ENCODE measurements at places on chromosomes 13 and 19.

DNA sequence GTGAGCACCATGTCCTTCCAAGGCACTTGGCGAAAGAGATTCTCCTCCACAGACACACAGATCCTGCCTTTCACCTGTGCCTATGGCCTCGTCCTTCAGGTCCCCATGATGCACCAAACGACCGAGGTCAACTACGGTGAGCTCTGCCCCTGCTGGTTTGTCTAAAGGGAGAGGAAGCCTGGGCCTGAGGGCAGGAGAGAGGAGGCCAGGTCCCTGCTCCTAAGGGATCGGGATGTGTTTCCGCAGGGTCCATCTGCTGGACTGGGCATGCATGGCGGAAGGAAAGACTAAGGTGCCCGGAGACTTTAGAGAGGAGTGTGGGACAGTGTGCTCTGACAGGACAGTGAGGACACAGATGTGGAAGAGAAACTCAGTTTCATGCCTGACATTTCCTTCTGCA lies 7.6 kb downstream of the SERPINE3 start:
- DNase-seq: no peak

- DNase-seq: no peak
Observed at GRCh38 chr13:28468023-28468915, 26.7 kb downstream of the FLT1 start.

DNA sequence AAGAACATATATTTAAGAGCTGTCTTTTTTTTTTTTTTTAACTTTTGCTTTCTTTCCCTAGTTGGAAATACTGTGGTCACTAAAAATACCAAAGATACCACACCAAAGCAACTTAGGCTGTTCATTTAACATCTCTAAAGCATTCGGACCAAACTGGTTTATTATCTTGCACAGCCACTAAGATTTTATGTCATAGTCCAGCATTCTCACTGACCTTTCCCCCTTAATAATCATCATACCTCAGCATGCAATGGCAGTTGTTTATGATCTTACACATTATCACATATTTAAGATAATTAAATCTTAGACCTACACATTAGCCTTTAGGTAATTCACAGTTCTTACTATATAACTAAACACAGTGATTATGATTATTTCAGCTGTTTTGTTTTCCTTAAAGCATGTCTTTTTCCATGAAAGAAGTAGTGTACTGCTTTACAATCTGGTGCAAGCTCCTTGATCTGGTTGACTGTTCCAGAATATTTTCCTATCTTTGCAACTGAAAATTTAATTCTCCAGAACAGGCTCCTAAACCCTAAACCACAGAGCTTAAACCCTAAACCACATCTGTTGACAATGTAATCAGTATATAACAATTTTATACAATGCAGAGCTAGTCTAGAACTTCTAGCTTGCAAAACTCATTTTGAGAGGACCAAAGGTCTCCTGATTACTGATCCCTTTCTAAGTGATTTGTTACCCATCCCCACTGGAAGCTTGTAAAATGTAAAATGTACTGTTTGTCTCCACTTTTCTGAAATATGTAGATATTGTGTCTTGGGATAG lies 74.2 kb downstream of the CDK8 start:
- no peak for DNase-seq

- DNase-seq: no peak
Observed at GRCh38 chr13:50709058-50709457, 134.4 kb downstream of the DLEU7 start.

DNA sequence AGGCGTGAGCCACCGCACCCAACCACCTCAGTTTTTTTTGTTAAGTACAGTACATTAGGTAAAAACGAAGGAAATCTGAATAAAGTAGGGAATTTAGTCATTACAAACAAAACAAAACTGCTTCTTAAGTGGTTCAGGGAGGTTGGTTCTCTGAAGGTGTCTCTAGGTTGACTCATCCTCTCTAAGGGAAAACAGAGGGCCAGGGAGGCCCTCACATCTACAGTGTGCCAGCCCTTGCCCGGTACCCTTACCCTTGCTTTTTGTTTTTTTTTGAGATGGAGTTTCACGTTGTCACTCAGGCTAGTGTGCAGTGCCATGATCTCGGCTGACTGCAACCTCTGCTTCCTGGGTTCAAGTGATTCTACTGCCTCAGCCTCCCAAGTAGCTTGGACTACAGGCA lies 17.2 kb upstream of the JUND start:
- DNase-seq: no peak

DNA sequence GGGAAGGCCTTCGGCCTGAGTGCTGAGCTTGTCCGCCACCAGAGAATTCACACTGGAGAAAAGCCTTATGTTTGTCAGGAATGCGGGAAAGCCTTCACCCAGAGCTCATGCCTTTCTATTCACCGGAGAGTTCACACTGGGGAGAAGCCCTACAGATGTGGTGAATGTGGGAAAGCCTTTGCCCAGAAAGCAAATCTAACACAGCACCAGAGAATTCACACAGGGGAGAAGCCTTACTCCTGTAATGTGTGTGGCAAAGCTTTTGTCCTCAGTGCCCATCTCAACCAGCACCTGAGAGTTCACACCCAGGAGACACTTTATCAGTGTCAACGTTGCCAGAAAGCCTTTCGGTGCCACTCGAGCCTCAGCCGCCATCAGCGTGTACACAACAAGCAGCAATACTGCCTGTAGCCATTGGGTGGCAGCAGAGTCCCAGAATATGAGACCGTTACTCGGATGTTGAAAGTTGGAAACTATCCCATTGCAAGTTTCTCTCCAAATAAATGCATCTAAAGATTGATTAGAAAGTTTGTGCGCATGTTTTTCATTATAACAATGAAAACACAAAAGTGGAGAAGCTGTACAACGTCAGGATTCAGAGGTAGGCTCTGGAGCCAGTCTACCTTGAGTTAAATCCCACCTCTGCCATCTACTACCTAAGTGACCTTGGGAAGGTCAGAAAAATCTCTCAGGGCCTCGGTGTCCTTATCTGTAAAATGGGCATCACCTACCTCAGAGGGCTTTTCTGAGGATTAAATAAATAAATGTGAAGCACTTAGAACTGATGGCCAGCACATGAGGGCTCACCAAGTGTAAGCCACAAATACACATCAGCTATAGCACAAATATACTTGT lies 21.1 kb downstream of the ZNF473 start:
- DNase-seq: no peak

GRCh38 chr19:36051637-36052036 lies 2.4 kb downstream of the THAP8 start:
- DNase-seq: no peak

- no peak for DNase-seq
Observed at GRCh38 chr19:42271045-42271419, 2.0 kb downstream of the CIC start.

- DNase-seq: no peak
Observed at GRCh38 chr13:104595511-104595910, 1529.3 kb upstream of the SLC10A2 start.

- no peak for DNase-seq
Observed at GRCh38 chr13:112438515-112438914, 62.4 kb downstream of the SPACA7 start.

GRCh38 chr19:48719263-48720171 lies at the start of gene MAMSTR:
Gene MAMSTR (minus strand): TSS chr19:48719725. CDS start chr19:48719031, 694 bp downstream.
- no peak for DNase-seq

DNA sequence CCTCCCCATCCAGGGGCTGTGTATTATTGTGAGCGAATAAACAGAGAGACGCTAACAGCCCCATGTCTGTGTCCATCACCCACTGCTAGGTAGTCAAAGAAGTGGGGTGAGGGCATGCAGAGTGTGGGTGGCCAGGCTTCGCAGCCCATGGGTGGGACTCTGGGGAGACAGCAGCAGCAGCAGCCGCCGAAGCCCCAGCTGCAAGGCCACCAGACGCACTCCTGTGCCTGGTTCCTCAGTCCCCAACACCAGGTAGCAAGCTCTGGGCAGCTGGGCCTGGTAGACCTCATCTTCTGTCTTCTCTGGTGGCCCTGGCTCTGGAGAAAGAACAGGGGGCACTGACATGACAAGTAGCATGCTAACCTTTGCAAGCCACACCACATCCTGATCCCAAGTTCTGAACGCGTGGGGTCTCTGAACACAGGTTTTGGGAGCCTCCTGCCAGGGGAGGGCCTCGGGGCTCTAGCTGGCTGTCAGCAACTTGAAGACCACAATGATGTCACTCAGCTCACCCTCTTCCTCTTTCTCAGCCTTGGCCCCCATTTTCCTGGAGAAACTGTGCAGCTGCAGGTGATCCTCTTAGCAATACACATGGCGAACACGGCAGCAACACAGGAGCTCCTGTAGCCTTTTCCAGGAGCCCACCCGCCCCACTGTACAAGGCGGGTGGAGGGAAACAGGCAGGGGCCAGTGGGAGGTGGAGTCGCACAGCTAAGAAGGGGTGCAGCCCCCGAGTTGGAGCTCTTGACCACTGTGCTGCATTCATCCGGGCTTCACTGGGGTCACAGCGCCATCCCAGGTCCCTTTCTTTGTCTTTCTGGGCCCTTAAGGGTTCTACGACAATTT lies 5.8 kb downstream of the FUZ start:
- no peak for DNase-seq

- no peak for DNase-seq
Observed at GRCh38 chr19:55694241-55694655, 19.2 kb downstream of the EPN1 start.

DNA sequence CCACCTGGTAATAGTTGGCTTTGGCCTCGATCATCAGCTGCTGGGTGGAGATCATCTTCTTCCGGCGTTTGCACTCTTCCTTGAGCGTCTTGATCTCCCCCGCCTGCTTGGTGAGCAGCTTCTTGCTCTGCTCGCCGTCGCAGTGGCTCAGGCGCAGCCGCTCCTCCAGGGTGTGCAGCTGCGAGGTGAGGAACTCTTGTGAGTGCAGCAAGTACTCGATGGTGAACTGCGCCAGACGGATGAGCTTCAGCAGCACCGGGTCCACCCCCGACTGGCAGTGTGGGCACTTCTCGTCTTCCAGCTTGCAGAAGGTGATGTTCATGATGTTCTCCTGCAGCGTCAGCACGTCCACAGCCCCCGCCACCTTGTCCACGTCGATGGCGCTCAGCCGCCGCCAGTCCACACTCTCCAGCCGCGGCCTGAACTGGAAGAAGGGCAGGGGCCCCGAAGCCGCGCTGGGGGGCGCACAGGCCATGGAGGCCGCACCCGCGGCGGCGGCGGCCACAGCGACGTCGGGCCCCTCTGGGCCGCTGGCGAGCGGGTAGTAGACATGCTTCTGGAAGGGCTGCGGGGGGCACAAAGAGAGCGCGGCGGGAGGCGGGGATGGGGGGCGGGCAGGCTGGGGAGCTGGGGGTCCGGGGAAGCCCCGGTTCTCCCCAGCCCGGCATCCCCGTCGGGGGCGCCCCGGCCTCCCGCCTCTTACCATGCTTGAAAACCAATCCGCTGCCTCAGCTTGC lies 3.0 kb downstream of the DZIP1 start:
- DNase-seq: peak; percentile 32

- DNase-seq: no peak
Observed at GRCh38 chr13:111514610-111515306, 194.3 kb downstream of the TEX29 start.
